ENCODE measurements at places on chromosomes 12 and 14.

- no peak for DNase-seq
- H3K36me3 ChIP-seq: no peaks in the 10 kb centered on the region
- H3K27ac ChIP-seq: no peak overlapping the region
- no peaks in the 10 kb centered on the region for H3K4me1 ChIP-seq
These were observed 33.9 kb upstream of the FAM222A start for GRCh38 chr12:109679501-109680263.

- no peak for DNase-seq
- no peak overlapping the region for H3K27ac ChIP-seq
- no peaks in the 10 kb centered on the region for H3K4me1 ChIP-seq
- peaks cover 10% of the 10 kb centered on the region for H3K27me3 ChIP-seq
- no peaks in the 10 kb centered on the region for H3K36me3 ChIP-seq
These were observed 22.2 kb upstream of the CCND2 start for GRCh38 chr12:4251216-4251891.

GRCh38 chr14:47674148-47674542, 1.3 kb downstream of the MDGA2 start:
- peaks cover 59% of the 10 kb centered on the region for H3K27me3 ChIP-seq
- H3K4me3 ChIP-seq: no peak overlapping the region
- no peaks in the 10 kb centered on the region for H3K36me3 ChIP-seq
- DNase-seq: no peak

DNA sequence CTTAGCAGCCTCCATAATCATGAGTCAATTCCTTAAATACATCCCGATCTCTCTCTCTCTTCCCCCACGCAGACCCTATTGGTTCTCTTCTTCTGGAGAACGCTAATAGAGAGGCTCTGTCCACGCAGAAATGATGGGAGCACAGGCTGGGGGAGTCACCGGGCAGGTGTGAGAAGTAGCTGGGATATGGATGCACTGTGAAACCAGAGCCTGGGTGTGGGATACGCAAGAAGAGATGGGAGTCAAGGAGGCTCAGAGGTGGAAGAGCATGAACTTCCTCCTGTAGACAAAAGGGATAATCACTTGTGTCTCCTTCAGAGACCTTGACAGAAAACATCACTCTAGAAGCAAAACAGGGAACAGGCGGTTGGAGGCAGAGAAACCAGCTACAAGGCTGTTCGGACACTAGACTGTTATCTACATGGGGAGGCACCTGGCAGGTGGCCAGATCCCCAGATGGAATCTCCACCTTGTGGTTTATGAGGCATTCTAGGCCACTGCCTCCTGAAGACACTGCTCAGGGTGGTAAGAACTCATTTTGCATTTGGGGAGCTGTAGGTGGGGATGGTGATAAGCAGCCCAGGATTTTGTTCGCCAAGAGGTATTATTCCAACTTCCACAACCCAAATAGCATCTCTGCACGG, 7.2 kb upstream of the SELPLG start:
- no peak for DNase-seq
- no peak overlapping the region for H3K4me3 ChIP-seq
- H3K27ac ChIP-seq: no peak overlapping the region
- peaks cover 67% of the 10 kb centered on the region for H3K4me1 ChIP-seq
- no peaks in the 10 kb centered on the region for H3K27me3 ChIP-seq

GRCh38 chr12:5440978-5441377, 9.1 kb downstream of the NTF3 start:
- H3K27me3 ChIP-seq: peaks cover 11% of the 10 kb centered on the region
- H3K4me1 ChIP-seq: no peaks in the 10 kb centered on the region
- H3K27ac ChIP-seq: no peak overlapping the region
- no peaks in the 10 kb centered on the region for H3K36me3 ChIP-seq

DNA sequence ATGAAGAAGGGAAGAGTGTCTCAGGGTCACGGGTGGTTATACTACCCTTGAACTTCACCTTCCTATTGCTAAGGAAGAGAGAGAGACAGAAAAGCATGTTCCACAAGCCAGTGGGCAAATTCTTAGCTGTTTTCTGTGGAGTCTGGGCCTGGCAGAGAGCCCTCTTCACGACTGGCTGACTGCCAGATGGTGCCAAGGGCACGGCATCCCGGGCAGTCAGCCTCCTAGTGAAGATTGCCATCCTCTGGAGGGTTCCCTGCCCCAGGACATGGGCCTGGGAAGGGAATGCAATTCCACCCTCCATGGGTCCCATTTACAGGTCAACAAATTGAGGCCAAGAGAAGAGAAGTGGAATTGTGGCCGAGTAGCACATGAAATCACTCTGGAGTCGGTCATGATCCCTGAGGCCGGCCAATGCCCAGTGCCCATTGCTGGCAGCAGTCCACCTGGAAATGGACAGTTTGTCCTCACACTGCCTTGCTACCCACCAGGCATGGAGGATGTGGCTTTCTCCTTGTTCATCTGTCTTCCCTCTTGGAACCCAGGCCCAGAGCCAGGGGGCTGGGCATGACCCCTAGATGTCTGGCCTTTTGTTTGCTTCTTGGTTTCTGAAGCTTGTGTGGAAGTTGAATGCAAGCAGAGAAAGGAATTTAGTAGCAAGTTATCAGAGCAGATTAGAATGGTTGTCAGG, 9.9 kb downstream of the TUNAR start:
- H3K27ac ChIP-seq: no peak overlapping the region
- no peak for DNase-seq
- no peaks in the 10 kb centered on the region for H3K36me3 ChIP-seq
- no peaks in the 10 kb centered on the region for H3K4me1 ChIP-seq

DNA sequence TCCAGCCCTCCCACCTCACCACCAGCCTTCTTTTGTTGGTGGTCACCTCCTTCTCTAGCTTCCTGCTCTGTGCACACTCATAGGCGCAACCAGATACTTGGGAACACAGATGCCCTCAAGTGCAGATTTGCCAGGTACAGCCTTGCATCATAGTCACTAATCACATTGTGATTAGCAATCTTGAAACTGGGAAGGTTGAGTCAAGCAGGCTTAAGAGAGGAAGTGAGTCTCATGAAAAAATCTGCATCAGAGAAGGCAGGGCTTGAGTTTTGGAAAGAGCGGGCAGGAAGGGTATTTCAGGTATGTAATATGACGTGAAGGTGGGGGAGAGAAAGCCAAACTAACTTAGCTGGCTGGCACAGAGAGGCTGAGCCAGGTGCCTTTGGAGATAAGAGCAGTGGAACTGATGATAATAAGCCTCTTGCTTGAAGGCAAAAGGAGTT, 2.7 kb upstream of the RABGGTA start:
- DNase-seq: no peak
- H3K27me3 ChIP-seq: no peaks in the 10 kb centered on the region
- peaks cover 44% of the 10 kb centered on the region for H3K4me1 ChIP-seq
- H3K4me3 ChIP-seq: no peak overlapping the region

- no peaks in the 10 kb centered on the region for H3K27me3 ChIP-seq
- no peak overlapping the region for H3K4me3 ChIP-seq
- no peak for DNase-seq
- H3K36me3 ChIP-seq: no peaks in the 10 kb centered on the region
- peaks cover under 1% of the 10 kb centered on the region for H3K4me1 ChIP-seq
These were observed 6.6 kb downstream of the CAPRIN2 start for GRCh38 chr12:30748147-30748546.

GRCh38 chr14:85519661-85520305, 10.2 kb upstream of the FLRT2 start:
- no peaks in the 10 kb centered on the region for H3K27me3 ChIP-seq
- no peak for DNase-seq
- H3K4me1 ChIP-seq: no peaks in the 10 kb centered on the region
- no peak overlapping the region for H3K4me3 ChIP-seq
- no peak overlapping the region for H3K27ac ChIP-seq
- no peaks in the 10 kb centered on the region for H3K36me3 ChIP-seq

DNA sequence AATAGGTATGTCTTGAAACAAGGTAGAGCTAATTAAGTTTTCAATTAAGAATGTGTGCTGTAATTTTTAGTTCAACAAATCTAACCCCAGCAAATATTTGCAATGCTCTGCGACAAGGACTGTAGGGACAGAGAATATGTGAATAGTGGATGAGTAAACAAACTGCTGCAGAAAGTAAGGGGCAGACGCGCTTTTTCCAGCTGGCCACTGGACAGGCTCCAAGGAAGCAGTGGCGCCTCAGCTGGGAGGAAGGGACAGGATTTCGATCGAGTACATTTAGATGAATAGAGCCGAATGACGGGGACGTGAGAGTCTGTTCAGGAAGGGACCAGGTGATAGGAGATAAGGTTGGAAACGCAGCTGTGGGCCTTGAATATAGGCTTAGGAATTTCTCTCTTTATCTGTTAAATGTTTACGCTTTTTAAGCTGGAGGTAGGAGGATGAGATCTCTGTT, 69.3 kb downstream of the ELK3 start:
- H3K4me1 ChIP-seq: peaks cover 2% of the 10 kb centered on the region
- no peak for DNase-seq
- H3K27ac ChIP-seq: no peak overlapping the region
- H3K27me3 ChIP-seq: no peaks in the 10 kb centered on the region

GRCh38 chr12:42396473-42397259, 70.7 kb downstream of the PPHLN1 start:
- peaks cover 27% of the 10 kb centered on the region for H3K36me3 ChIP-seq
- no peaks in the 10 kb centered on the region for H3K27me3 ChIP-seq
- H3K27ac ChIP-seq: no peak overlapping the region
- H3K4me1 ChIP-seq: no peaks in the 10 kb centered on the region
- no peak for DNase-seq

- H3K27me3 ChIP-seq: peaks cover 12% of the 10 kb centered on the region
- no peaks in the 10 kb centered on the region for H3K36me3 ChIP-seq
- peak within 1 kb of the TSS; percentile 40 for H3K4me3 ChIP-seq
- peak; percentile 77 for DNase-seq
- H3K27ac ChIP-seq: peak within 1 kb of the TSS; percentile 11
These were observed at the start of gene FAIM2 for GRCh38 chr12:49903700-49904423. FAIM2 (minus strand) TSS chr12:49903900; CDS start chr12:49903792, 108 bp downstream.

DNA sequence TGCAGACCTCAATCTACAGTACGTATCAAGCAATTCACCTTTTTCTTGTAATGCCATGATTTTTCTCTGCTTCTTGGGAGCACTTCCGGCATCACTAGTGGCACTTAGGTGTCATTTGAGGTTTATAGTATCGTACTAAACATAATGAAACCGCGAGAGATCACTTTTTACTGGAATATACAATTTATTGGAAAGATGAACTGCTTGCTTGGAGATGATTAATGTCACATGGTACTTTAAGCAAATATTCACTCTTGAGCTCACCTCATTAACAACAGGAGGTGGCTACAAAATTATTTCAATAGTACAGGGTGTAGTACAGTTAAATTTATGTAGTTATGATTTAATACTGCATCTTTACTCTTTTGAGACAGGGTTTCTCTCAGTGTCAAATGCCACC, 11.5 kb downstream of the FUT8 start:
- H3K27ac ChIP-seq: no peak overlapping the region
- DNase-seq: no peak
- no peaks in the 10 kb centered on the region for H3K4me1 ChIP-seq
- H3K27me3 ChIP-seq: no peaks in the 10 kb centered on the region

- H3K4me1 ChIP-seq: no peaks in the 10 kb centered on the region
- no peak for DNase-seq
- H3K27ac ChIP-seq: no peak overlapping the region
- no peaks in the 10 kb centered on the region for H3K27me3 ChIP-seq
These were observed 163.0 kb downstream of the BRMS1L start for GRCh38 chr14:35988972-35989690.

DNA sequence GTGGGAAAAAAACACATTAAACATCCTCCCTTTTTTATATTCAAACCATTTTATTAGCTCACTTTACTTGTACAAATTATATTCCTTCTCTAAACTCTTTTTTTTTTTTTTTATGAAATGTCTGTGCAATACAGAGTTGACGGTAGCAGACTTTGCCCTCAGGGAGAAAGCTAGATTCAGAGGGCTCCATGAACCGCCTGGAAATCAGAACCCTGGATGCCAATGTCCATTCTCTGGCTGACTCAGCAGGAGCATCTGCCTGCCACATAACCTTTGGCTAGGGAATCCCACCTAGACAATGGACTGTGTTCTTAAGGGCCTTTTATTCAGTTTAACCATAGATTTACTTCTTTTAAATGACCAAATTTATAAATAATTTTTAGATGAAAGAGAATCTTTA, 467.0 kb downstream of the MDGA2 start:
- no peaks in the 10 kb centered on the region for H3K36me3 ChIP-seq
- no peaks in the 10 kb centered on the region for H3K27me3 ChIP-seq
- no peak for DNase-seq

DNA sequence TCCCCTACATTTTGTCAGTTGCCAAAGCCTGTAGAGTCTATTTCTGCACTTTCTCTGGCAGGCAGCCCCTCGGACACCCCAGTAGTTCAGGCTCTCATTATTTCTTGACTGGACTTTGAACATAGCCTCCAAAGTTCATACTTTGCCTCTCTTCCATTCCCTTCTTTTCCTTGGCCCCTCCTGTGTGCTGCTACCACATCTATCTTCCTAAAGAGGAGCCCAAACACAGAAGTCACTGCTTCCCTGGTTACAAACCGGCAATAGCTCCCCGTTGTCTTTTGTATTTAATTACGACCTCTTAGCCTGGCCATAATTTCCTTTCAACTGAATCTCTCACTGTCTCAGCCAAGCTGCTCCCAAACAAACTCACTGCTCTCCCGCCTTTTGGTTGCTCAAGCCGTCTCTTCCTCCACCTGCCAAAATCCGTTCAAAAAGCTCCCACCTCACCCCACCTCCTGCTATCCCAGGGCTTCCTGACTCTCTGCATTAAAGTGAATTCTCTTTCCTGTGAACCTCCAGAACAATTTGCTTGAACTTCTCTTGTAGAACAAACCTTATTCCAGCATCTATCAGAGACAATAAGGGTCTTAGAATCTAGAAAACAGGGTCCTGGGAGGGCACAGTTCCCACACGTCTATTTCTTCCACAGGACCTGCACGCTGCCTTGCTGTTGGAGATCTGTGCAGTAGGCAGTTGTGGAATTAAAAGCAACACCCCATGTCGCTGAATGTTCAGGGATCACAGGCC, 46.9 kb downstream of the PRMT8 start:
- no peak for DNase-seq
- no peak overlapping the region for H3K27ac ChIP-seq
- no peaks in the 10 kb centered on the region for H3K36me3 ChIP-seq
- no peaks in the 10 kb centered on the region for H3K4me1 ChIP-seq
- H3K4me3 ChIP-seq: no peak overlapping the region
- H3K27me3 ChIP-seq: peaks cover 4% of the 10 kb centered on the region

DNA sequence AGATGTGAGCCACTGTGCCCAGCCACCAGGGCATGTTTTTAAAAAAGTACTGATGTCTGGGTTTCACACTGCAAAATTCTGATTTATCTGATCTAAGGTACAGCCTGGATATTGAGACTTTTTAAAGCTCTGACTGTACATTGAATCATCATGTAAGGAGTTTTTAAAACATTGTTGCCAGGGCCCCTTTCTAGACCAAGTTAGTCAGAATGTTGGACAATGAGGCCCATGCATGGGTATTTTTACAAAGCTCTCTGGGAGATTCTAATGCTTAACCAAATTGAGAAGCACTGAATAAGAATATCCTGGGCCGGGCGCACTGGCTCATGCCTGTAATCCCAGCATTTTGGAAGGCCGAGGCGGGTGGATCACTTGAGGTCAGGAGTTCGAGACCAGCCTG, 16.7 kb downstream of the TMEM19 start:
- DNase-seq: no peak
- no peak overlapping the region for H3K27ac ChIP-seq
- no peaks in the 10 kb centered on the region for H3K4me1 ChIP-seq

- H3K27me3 ChIP-seq: no peaks in the 10 kb centered on the region
- peaks cover 61% of the 10 kb centered on the region for H3K36me3 ChIP-seq
- H3K4me1 ChIP-seq: no peaks in the 10 kb centered on the region
- H3K4me3 ChIP-seq: no peak overlapping the region
These were observed 30.4 kb downstream of the CBX5 start for GRCh38 chr12:54249489-54249888.

GRCh38 chr14:75147423-75148071, 20.7 kb upstream of the NEK9 start:
- H3K36me3 ChIP-seq: peaks cover 38% of the 10 kb centered on the region
- peak overlapping the region; percentile 7 for H3K4me3 ChIP-seq
- H3K27ac ChIP-seq: peak overlapping the region; percentile 83
- H3K27me3 ChIP-seq: no peaks in the 10 kb centered on the region
- peaks cover 53% of the 10 kb centered on the region for H3K4me1 ChIP-seq

Data from upper lobe of right lung (tissue), 1 donor.